Hematopoietic multipotent progenitor cell (in vitro differentiated cells): ENCODE measurements at places on chromosomes 11 and 22.

DNA sequence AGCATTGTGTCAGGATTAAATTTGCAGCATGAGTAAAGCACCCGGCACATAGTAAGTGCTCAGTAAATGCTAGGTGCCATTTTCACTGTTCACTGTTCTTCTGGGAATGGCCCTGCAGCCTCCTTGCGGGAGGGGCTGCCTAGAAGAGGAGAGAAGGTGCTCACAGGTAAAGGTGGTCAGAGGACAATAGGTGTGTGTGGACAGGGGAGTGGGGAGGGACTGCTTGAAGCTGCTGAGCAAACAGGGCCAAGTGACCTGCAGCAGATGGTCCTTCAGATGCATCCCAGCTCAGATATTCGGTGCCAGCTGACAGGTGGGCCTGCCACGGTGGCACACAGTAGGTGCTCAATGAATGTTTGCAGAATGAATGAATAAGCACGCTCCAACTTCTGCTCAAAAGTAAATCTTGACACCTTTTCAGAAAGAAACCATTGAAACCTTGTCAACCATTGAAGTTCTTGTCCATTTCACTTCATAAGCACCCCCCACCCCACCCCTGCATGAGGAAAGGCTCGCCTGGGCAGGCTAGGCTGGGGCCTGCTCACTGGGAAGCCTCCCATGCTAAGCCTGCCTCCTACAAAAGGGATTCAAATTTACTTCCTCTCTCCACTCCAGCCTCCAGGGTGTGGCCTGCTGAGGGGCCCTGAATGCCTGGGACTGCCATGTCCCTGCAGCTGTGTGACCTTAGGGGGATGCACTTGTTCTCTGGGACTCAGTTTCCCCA, 1.6 kb downstream of the KIAA0930 start:
- no peak for DNase-seq

GRCh38 chr11:67647471-67647870, 3.1 kb downstream of the ACY3 start:
- DNase-seq, result no peak

- no peak for DNase-seq
These were observed 48.2 kb downstream of the NF2 start for GRCh38 chr22:29651652-29652051.

DNA sequence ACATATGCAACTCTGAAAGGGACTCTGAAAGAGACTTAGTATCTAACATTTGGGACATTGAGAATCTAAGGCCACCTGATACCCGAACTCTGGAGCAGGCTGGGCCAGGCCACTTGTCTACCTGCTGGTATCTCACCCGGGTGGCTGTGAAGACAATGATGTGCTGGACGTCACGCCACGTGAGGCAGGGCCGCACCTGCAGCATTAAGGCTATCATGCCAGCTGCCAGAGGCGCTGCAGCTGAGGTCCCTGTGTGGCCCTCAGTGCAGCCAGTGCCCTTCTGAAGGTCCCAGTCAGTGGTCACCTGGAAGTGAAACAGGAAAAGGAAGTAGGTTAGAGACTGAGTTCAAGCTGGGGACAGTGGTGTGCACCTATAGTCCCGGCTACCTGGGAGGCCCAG, 12.4 kb downstream of the PCSK7 start:
- no peak for DNase-seq

DNA sequence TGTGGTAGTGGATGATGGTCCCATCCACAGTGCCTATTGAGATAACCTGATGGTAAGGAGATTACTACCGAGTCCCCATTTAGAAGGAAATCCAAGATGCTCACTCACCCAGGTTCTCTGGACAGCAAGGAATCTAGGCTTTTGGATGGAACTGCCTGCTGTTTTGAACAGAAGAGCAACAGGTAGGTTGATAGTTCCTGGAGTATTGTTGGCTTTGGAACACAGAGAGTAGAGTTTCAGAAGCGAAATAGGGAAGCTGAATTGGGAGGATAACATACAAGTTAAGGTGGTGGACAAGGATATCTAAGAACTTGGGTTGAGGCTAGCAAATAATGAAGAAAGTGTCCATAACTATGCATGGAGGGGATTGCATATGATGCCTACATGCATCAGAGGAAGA, 27.6 kb downstream of the SLC22A6 start:
- DNase-seq, result no peak

- DNase-seq, result no peak
These were observed 394 bp downstream of the KIAA1671 start for GRCh38 chr22:24952837-24953383.

DNA sequence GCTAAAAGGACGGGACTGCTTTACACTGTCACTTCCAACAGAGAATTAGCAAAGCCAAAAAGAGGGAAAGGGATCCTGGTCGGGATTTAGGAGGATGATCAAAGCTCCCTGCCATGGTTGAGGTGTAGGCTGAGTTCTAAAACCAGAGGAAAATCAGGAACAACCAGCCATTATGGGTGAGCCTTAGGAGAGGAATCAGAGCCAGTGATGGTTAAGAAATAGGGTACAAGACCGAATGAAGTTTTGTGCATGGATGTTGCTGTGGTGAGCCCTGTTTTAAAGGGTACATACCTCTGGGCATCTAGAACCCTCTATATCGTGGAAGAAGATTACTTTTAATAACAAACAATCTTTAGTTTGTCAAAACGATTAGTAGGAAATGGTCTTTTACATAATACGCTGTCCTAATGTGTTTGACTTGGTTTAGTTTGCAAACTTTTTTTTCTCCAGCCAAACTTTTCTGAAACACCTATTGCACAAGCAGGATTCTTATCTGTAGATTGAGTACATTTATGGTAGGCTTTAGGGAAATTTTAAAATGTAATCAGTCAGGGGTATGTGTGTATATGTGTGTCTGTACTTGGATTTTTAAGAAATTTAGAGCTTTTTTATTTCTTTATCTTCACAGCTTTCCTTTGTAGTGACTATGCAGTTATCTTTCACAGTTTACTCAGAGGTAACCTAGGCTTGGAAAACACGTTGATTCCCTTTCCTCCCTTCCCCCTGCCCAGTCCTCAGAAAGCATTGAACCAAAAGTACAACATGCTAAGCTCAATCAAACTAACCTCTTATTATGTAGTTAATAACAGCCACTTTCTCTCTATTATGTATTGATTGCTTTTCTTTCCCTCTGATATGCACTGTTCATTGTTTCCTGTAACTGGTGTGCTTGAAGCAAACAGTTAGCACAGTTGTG, 26.8 kb downstream of the TRIM44 start:
- no peak for DNase-seq

DNA sequence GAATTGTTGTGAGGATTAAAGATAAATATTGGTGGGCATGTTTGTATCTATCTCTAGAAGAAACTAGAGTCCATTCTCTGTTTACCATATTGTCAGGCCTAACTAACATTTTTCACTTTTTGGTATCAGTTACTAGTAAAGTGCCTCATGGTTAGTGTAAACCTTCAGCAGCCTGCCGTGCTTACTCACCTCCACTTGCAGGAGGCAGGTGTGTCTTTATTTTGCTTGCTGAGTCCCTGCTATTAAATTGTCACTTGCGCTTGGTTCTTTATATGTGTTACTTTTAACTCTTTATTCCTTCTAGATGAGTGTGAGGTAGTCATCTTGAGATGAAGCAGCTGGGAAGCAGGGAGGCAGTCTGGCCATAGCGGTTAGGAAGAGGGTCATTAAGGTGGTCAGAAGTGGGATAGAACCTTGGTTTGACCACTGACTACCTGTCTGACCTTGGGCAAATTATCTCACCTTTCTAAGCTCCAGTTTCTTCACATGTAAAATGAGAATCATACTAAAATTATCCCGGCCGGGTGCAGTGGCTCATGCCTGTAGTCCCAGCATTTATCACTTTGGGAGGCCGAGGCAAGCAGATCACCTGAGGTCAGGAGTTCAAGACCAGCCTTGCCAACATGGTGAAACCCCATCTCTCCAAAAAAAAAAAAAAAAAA, 21.2 kb downstream of the PPP6R3 start:
- no peak for DNase-seq

DNA sequence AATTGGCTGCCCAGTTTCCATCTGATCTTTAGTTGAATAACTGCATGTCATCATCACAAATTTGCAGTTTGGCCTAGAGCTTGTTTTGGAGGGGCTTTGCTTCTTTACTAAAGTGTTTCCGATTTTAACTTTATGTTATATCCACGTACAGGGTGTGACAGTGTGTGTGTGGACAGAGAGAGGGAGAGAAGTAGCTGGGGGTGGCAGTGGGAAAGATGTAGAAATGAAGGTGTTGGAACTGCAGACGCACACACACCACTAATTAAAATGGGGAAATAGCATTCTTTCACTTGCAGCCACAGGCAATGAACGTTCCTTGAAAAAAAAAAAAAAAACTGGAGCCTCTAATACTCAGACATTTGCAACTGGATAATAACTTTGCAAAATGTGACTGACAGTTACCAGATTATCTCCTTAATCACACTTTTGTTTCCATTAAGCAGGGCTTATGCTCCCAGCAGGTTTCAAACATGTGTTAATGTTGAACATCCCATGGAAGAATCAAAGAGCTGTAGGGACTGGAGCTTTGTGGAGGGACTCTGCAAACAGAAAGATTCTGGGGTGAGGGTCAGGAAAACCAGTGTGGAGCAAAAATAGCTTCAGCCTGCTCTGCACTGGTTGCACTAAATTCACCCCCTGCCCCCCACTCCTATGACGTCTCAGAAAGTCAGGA, 238.1 kb upstream of the TENM4 start:
- no peak for DNase-seq

GRCh38 chr11:109847621-109848020, 245.6 kb upstream of the ZC3H12C start:
- no peak for DNase-seq

- DNase-seq, result no peak
These were observed 230.7 kb downstream of the JRKL start for GRCh38 chr11:96620464-96621044.

DNA sequence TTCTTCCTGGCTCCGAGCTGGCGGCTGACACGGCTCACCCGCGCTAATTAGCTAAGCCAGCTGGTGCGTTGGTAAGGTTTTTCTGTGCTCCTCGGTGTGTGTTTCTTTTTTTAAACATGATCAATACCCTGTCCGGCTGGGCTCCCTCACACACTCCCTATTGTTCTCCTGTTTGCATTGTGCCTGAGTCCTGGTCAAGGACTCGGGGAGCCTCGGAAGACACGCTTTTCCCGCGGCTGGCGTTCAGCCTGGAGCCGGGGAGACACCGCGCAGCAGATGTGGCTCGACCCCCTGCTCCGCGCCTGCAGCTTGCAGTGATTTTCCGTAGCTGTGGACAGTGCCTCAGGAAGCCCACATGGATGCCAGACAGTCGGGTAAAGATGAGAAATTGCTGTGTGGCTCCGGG, 454.9 kb upstream of the CADM1 start:
- DNase-seq, result no peak

GRCh38 chr11:123707606-123708205, 33.8 kb downstream of the ZNF202 start:
- peak; percentile 52 for DNase-seq

DNA sequence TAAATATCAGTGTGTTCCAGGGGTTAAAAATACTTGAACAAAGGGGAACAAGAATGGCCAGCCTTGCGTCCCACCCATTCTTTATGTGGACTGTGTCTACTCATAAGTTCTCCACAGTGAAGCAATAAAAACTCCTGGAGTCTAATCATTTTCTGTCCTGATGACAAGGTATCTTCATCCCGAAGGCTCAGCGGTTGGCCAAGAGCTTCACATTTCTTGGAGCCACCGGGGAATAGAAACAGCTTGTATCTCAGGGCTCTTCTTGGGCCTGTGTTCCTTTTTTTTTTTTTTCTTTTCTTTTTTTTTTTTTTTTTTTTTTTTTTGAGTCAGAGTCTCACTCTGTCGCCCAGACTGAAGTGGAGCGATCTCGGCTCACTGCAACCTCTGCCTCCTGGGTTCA, 36.8 kb upstream of the ADORA2A start:
- DNase-seq, result no peak

- DNase-seq, result no peak
These were observed 244.0 kb upstream of the ANO5 start for GRCh38 chr11:21948876-21949275.

GRCh38 chr22:24209016-24209415, 27.7 kb downstream of the SUSD2 start:
- DNase-seq, result no peak

- DNase-seq, result no peak
These were observed 747.9 kb downstream of the OPCML start for GRCh38 chr11:132784441-132784840.

DNA sequence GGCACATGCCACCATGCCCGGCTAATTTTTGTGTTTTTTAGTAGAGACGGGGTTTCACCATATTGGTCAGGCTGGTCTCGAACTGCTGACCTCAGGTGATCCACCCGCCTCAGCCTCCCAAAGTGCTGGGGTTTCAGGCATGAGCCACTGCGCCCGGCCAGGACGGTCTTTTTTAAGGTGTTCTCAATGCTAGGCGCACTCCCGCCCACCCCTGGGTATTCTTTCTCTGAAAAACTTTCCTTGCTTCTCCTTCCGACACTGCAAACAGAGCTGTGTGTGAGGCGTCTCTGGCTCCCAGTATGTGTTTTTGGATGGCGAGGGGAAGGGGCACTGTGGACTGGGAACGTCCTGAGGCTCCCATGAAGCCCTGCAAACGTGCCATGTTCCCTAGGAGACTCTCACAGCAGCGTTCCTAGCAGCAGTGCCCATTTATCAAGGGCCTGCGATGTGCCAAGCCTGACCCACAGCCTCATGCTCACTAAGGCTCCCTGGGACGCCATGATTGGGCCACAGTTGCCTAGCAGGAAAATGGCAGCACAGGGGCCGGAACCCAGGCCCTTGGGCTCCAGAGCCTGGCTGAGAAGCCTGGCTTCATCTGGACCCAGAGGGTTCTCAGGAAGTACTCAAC, 2.4 kb upstream of the RASL10A start:
- no peak for DNase-seq

GRCh38 chr11:27596388-27596787, 89.8 kb upstream of the LIN7C start:
- no peak for DNase-seq

- no peak for DNase-seq
These were observed 461.3 kb downstream of the DLG2 start for GRCh38 chr11:85165819-85166218.

DNA sequence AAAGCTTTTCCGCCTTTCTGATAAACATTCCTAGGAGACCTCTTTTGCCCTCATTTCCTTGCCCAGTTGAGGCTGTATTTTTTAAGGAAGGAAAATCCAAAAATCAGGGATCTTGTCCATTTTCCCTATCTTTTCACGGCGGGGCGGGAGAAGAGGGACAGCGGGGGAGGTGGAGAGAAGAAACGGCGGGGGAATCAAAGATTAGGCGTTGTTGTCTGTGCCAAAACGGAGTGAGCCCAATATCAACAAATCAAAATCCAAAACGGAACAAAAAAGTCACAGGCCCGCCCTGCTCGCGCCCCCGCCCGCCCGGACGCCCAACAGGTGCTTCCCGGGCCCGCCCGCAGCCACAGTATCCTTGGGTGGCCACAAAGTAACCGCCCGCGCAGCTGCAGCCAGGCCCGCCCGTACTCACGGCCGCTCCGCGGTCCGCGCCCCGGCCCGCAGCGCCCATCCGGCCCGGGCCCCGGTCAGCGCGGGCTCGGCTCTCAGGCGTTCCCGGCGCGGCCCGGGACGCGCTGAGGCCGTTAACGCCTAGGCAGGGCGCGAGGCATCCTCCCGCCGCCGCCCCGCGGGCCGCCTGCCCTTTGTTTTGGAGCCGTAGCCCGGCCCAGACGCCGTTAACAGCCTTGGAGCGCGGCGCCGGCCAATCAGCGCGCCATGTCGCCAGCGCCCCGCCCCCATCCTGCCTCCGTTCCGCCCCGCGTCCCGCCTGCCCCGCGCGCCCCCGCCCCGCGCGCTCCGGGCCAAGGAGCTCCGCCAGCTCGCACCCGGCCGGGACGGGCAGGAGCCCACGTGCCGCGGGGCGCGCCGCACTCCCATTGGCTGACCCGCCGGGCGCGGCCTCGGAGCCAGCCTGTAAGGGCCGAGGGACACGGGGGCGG, at the start of gene YPEL1:
Gene YPEL1, minus strand, starts transcription at position 595 of the 884 bp plus-strand sequence. CDS start 25,050 bp downstream, outside the sequence.
- peak; percentile 97 for DNase-seq

- no peak for DNase-seq
These were observed 10.7 kb downstream of the TAB1 start for GRCh38 chr22:39410264-39410663.
